ENCODE measurements at places on chromosomes 16 and 17.
A peak's percentile ranks its signal among the peaks of the same experiment; 100 is the strongest.

GRCh38 chr16:49639739-49640431, 216.0 kb downstream of the ZNF423 start:
- DNase-seq, result no peak

GRCh38 chr16:83606486-83607030, 201.2 kb upstream of the HSBP1 start:
- DNase-seq, result no peak

DNA sequence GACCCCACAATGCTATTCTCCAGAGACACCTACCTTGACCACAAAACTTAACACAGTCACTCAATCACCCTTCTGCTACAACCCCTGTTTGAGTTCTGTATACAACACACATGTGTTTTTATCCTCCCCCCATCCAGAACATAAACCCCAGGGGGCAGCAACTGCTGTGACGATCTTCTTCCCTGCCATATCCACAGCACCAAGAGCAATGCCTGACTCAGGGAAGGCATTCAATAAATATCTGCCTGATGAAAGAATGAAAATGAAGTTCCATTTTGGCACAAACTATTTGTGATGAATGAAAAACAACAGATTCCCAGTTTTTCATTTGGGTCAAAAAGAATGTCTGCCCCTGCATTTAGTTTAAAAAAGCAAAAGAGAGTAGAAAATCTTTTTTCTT, 27.0 kb downstream of the ASIC2 start:
- DNase-seq, result no peak

- DNase-seq, result no peak
These were observed 13.0 kb downstream of the RIPOR1 start for GRCh38 chr16:67541391-67542263.

DNA sequence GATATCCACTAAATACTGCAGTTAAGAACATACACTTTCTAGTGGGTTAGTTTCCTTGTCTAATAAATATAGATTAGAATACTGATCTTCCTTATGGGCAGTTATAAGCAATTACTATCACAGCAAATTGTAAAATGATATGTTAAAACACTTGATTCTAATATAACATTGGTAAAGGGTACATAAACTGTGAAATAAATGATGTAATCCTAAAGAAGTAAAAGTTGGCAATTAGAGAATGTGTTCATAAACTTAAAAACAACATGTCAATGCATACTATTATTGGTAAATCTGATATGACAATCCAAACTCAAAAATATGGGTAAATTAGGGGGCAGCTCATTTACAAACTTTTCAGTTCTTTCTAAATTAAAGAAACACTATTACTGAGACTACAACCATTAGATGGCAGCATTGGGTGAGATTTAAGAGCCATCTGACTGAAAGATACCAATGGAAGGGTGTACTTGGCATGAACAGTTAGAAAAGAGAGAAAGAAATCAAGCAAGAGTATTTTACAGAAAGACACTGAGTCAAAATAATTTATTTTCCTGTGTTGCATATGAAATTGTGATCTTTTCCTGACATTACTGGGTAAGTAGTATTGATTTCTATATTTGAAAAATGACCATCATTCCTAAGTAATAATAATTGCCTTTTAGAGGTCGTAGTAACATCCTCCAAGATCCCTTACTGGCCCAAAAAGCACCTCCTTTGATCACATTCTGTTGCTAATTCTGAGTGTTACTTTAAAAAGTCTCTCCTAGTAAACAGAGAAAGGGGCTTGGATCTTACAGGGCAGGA, 119.6 kb downstream of the SPAG9 start:
- peak; percentile 32 for DNase-seq

GRCh38 chr16:78437352-78437968, 338.0 kb downstream of the WWOX start:
- DNase-seq, result no peak

DNA sequence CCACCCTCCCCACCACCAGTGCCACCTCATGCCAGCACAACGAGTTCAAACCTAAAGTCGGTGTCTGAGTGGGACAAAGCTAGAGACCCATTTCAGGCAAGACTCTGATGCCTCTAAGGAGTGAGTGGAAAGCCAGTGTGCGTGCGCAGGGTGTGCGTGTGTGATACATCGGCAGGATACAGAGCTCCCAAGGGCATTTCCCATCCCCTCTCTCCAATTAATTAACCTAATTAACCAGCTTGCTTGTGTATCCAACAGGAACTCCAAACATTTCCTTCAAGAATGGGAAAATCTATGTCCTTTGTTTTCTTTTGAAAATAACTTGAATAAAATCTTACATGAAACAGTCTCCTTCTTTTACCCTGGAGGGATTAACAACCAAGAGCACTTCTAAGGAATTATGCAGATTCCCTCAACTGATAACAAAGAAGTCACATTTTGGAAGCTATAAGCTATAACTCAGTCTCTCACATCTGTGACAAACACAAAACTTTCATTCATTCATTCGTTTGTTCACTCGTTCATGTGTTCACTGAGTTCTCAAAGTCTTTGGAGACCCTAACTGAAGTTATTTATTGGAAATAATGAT, 9.9 kb downstream of the ATPAF2 start:
- no peak for DNase-seq

- no peak for DNase-seq
These were observed 44.3 kb downstream of the OMG start for GRCh38 chr17:31252741-31253140.

GRCh38 chr16:4767872-4768548, 1.0 kb upstream of the ZNF500 start:
- no peak for DNase-seq

GRCh38 chr17:41634639-41635038, 10.3 kb upstream of the KRT17 start:
- DNase-seq, result no peak

DNA sequence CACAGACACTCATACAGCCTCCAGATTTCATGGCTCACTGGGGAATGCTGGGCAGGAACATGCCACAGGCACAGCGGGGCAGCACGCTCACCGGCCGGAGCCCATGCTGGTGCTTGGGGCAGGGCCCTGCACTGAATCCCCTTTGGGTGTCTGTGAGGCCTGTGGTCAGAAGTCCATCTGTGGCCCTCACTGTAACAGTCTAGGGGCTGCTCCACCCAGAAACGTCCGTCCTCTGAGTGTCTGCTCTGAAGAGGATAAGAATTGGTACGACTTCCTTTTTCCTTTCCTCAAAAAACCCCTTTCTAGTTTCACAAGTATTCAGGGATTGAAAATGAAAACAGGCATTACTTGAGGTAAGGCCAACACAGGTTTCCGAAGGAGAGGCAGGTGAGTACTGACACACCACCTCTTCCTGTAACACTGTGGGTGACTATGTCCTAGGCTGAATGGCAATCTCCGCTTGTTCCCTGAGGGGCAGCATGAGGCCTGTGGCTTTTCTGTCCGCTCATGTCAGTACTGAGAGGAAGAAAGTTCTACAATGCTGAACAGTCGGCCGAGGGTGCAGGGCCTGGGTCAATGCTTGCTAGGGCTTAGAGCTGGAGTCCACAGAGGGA, 42.5 kb downstream of the TMEM11 start:
- DNase-seq, result no peak

- DNase-seq, result peak; percentile 57
These were observed 8.7 kb upstream of the KAT7 start for GRCh38 chr17:49779739-49780231.

GRCh38 chr16:9322769-9323168, 231.3 kb downstream of the HAPSTR1 start:
- no peak for DNase-seq

DNA sequence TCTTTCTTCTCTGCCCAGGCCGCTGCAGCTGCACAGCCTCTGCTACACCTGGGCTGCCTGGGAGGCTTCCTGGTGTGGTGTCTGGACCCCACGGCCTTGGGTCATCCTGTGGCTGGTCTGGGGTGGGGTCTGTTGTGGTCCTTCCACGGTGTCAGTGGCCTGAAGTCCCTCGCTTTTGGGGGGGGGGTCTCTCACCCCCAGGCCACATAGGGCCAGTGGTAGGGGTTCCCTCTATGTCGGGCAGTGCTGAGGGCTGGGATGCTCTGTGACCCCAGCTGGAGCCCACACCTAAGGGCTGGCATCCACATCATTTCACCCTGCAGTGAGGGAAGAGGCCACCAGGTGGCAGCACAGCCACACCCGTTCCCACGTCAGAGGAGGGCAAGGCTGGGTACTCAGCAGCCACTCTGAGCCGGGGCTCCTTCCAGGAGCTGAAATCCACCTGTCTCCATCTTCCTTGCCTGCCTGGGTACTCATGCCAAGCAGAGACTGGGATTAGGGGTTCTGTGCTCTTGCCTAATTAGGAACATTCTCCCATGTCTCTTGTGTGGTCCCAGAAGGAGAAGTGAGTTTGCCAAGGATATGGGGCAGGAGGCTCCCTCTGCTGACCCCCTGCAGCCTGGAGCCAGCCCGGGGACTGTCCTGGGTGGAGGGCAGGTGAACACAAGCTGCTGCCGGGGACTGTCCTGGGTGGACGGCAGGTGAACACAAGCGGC, 13.0 kb downstream of the ENGASE start:
- DNase-seq, result no peak

- DNase-seq, result no peak
These were observed 97.3 kb downstream of the SDK2 start for GRCh38 chr17:73546770-73547536.

DNA sequence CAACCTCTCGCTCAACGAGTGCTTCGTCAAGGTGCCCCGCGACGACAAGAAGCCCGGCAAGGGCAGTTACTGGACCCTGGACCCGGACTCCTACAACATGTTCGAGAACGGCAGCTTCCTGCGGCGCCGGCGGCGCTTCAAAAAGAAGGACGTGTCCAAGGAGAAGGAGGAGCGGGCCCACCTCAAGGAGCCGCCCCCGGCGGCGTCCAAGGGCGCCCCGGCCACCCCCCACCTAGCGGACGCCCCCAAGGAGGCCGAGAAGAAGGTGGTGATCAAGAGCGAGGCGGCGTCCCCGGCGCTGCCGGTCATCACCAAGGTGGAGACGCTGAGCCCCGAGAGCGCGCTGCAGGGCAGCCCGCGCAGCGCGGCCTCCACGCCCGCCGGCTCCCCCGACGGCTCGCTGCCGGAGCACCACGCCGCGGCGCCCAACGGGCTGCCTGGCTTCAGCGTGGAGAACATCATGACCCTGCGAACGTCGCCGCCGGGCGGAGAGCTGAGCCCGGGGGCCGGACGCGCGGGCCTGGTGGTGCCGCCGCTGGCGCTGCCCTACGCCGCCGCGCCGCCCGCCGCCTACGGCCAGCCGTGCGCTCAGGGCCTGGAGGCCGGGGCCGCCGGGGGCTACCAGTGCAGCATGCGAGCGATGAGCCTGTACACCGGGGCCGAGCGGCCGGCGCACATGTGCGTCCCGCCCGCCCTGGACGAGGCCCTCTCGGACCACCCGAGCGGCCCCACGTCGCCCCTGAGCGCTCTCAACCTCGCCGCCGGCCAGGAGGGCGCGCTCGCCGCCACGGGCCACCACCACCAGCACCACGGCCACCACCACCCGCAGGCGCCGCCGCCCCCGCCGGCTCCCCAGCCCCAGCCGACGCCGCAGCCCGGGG, 1.3 kb downstream of the FOXC2 start:
- DNase-seq, result no peak

DNA sequence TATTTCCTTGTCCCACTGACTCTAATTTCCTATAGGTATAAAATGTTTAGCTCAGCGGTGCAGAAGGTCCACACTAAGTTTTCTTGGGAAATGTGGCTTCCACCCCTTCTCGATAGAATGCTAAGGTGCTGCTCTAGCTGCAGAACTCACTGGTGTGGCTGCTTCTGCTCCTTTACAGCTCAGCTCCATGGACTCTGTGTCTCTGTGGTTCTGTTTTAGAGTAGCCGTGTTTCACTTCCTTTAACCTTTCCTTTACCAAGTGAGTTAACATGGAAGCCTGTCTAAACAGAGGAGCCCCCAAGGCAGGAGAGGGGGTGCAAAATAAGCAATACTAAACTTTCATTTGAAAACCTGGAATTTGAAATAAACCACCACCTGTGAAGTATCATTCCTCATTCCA, 65.3 kb downstream of the SPECC1 start:
- no peak for DNase-seq

DNA sequence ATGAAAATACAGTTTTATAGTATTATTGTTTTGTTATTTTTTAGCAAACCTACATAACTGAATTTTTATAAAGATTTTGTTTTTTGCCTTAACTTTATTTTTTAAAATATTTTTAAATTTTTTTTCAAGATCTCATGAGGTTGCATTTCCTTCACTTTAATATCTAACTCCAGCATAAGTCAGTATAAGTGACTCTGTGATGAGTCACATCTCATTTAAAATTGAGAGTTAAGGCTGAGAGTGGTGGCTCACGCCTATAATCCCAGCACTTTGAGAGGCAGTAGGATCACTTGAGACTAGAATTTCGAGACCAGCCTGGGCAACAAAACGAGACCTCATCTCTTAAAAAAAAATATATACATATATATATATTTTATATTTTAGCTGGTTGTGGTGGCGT, 44.0 kb downstream of the NLK start:
- DNase-seq, result no peak

GRCh38 chr17:77494664-77495435, 354.1 kb downstream of the SEC14L1 start:
- DNase-seq, result no peak

- DNase-seq, result no peak
These were observed 23.9 kb upstream of the KLHDC4 start for GRCh38 chr16:87789437-87790291.

DNA sequence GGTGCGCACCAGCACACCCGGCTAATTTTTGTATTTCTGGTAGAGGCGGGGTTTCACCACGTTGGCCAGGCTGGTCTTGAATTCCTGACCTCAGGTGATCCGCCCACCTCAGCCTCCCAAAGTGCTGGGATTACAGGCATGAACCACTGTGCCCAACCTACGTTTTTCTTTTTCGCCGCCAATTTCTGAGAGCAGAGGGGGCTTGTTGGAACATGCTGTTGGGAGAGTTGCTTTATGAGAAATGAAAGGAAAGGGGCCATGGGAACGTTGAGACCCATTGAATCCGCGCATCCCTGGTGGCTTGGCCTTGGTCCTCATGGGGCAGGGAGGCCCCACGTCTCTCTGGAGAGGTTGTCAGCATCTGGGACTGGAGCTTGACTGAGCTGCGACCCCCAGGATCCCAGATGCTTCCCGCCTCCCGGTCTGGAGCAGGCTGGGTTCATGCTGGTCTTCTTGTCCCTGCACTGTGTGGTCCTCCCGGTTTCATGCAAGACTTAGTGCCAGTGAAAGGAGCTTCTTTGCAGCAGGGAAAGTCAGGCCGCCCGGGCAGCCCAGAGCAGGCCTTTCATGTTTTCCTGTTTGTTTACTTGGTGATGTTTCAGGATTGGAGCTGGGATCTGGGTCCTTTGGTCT, 22.8 kb downstream of the CRISPLD2 start:
- no peak for DNase-seq
